ENCODE measurements at places on chromosomes 3 and 15.

DNA sequence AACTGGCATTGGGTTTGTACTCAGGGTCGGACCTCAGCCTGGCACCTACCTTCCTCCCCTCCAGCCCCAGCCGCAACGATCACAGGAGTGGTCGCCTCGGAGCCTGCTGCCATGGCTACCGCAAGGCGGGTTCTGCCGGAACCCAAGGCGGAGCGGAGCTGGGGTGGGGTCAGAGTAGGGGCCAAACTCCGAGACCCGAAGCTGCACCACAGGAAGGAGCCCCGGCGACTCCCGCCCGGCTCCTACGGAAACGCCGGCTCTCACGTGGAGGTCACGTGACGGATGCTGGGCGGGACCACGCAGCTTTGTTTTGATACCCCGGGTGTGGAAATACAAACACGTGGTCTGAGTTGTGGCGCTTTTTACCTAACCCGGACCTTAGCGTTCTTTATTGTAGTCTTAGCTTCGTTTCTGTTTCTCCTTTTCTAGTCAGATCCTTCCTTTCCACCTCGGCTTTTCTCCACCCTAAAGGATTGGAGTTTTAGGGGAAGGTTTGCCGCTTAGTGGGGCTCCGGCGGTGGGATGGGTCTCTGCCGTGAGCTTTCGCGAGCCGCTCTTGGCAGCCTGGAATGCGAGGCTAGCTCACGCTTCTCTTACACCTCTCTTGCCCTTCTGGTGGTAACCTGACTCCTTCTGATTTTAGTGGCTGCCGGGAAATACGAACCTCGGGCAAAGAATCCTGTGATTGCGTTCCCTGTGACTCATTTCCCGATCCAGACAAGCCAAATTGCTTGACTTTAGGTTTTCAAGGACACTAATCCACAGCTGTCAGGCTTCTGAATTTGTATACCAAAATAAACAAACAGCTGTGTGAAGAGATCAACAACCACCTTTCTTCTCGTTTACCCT lies at the start of gene HSPBAP1:
HSPBAP1 (minus strand) TSS at position 264 of the 849 bp plus-strand sequence; CDS start at position 113, 151 bp downstream.
- peak; percentile 93 for DNase-seq

- no peak for DNase-seq
These were observed 15.2 kb downstream of the MRPS22 start for GRCh38 chr3:139358841-139359562.

- DNase-seq = no peak
These were observed 153.1 kb upstream of the DPH6 start for GRCh38 chr15:35698966-35699575.

- DNase-seq = no peak
These were observed 10.6 kb upstream of the TM4SF1 start for GRCh38 chr3:149388001-149388440.

GRCh38 chr3:30658328-30659052 lies 52.1 kb downstream of the TGFBR2 start:
- DNase-seq = peak; percentile 69

DNA sequence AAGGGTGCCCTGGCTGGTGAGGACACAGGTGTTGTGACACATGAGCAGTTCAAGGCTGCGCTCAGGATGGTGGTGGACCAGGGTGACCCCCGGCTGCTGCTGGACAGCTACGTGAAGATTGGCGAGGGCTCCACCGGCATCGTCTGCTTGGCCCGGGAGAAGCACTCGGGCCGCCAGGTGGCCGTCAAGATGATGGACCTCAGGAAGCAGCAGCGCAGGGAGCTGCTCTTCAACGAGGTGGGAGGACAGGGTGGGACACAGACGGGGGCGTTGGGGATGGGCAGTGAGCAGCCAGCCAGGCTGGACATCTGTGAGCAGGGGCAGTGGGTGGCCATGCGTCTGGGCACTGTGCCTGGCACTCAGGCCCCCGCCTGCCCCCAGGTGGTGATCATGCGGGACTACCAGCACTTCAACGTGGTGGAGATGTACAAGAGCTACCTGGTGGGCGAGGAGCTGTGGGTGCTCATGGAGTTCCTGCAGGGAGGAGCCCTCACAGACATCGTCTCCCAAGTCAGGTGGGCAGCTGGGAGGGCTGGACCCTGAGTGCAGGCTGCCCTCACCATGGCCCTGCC lies 10.3 kb downstream of the ANKRD63 start:
- no peak for DNase-seq

DNA sequence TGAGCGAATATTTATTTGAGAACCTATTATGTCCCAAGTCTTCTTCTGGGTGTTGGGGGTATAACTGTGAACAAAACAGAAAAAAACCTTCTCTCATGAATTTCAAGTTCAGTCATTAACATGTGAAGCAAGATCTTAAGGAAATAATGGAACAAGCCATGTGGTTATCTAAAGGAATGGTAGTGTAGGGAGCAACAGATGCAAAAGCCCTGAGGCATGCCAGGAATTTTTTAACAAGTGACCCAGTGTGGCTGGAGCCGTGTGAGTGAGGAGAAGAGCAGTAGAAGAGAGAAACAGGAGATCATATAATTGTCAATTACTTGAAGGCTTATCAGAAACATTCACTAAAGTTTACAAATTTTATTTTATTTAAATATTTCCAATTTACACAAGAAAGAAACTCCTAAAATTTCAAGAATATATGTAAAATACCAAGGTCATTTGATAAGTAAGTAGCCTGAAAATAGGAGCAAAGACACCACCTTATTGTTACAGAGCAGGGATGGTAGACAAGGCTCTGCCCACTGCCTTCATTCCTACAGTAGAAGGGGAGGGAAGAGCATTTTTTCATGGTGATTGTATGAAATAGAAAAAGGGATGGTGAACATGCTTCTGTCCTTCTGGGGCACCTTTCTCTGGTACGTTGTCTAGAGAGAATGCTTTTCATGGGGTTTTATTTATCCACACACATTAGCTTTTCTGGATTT lies 345.1 kb downstream of the PLOD2 start:
- no peak for DNase-seq

DNA sequence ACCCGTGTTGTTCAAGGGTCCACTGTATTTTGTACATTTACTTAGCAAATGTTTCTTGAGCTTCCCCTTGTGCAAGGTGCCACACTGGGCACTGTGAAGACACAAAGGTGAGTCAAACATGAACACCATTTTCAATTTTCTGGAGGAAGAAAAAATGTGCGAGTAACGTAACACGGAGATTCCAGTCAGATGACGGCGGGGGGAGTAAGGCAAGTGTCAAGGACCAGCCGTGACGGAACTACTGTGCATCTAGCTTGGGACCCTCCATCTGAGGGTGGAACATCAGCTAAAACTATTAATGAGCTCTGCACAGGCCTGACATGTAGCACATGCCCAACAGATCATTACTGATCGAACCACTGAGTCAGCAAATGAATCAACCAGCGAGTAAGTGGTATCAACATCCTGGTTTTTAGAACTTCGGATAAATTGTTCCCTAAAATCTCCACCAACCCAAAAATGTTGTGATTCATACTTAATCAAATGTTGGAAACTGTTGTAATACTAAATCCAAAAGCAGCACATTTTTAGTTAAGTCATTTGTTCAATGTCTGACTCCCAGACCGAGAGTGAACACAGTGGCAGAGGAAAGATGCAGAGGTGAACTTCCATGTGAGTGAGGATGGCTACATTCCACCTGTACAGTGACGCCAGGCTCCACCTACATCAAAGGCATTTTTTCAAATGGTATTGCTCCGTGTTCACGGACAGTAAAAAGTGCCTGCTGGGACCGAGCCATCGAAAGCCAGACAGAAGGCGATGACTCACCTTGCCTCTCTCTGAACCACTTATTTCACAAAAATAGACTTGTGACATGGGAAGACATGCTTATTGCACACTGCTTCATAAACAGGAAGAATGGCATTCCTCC lies 172.2 kb downstream of the ATP10A start:
- DNase-seq = no peak

- DNase-seq = no peak
These were observed 118.2 kb upstream of the ALDH1A3 start for GRCh38 chr15:100761290-100761935.

Measured in activated CD4-positive, alpha-beta T cell treated with anti-CD3 and anti-CD28 coated beads, Interleukin-2, amount 50 U/mL, for 48 hours (primary cell).